ENCODE measurements at places on chromosomes 2 and 18.

DNA sequence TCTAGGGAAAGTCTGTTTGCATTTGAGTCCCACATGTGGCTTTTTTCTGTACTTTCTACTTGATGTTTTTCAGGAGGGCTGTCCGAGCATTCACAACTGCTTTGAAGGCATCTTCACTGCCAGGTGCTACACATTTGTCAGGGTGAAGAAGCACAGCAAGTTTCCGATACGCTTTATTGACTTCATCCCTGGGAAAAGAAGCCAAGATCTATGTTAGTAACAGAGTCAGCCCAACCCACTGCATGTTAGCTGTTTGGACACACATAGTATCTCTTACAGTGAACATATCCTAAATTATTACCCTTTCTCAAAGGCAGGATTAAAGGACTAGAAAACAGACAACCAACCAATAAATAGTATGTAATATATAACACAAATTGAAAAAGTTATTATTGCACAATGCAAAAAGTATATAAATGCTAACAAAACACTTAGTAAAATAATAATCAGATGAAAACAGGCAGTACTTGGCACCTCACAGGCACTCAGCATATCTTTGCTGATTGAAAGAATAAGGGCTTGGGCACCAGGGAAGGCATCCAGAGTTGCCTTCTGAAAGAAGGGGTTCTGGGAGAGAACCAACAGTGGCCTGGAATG is 24.1 kb downstream of the DNAJC27 start:
- DNase-seq: no peak

- DNase-seq: peak; percentile 56
Measured at GRCh38 chr2:195533771-195534642, 123.0 kb upstream of the SLC39A10 start.

GRCh38 chr2:231104115-231104713 is 20.6 kb downstream of the HTR2B start:
- DNase-seq: peak; percentile 70

DNA sequence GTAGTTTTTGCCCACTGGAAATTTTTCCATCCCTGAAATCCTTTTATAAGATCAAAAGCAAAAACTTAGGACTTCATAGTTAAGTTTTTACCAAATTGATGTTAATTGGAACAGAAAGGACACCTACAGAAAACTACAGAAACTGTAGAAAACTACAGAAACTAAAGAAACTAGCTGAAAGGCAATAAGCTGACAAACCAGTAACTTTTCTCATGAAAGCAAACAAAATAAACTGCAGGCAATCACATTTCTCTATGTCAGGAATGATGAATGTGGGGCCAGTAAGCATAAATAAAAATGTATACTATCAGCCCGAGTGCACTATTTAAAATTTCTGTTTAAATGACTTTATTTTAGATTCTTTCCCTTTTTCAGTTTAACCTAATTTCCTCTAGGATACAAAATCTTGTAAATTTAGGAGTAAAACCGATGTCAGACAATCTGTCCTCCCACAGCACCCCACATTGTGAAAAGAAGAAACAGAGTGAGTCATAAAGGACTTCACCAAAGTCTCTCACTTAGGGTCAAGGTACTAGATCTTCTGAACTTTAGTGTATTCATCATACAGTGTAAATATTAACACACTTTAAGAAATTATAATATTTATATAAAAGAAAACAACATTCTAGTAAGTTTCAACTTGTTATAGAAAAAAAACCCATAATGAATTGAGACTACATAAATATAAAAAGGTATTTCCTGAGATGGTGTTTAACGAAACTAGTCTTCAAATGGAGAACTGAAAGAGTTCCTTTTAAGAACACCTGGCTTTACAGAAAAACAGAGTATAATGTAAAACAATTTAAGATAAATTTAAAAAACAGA is 46.6 kb downstream of the USP40 start:
- peak; percentile 15 for DNase-seq

DNA sequence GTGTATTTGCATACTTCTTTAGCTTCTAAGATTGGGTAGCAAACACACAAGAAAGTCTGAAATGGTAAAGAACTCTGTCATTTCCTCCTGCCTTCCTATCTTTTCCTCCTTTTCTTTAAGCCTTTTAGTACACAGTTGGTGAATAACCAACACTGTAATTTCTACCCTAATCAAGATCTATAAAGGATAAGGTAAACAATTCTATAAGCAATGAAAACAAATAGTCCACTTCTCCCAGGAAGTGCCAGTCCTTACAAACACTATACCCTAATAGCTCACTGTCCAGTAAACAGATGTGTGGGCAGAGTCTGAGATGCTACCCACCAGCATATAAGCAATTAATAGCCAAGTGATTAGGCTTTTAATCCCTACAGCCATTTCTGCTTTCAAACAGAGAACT is 81.0 kb upstream of the TFCP2L1 start:
- DNase-seq: no peak

GRCh38 chr2:35199298-35199697 is 1156.3 kb upstream of the CRIM1 start:
- DNase-seq: no peak

- DNase-seq: no peak
Measured at GRCh38 chr18:40018266-40018665, 1936.8 kb upstream of the PIK3C3 start.

DNA sequence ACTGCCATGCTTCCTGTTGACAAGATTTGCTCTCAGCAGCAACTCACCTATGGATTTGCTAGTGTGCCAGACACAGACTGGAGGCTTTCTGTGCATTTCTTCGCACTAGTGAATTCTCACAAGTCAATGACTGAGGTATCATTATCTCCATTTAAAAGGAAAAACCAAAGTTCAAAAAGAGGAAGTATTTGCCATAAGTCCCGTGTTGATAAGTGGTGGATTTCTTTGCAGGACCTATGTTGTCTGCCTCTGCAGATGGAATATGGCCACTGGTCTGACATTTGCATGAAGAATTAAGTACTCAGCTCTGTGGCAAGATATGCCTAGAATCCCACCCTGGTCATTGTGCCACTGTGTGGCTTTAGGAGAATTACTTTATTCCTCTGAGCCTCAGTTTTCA is 299.6 kb downstream of the PAX3 start:
- DNase-seq: peak; percentile 5

DNA sequence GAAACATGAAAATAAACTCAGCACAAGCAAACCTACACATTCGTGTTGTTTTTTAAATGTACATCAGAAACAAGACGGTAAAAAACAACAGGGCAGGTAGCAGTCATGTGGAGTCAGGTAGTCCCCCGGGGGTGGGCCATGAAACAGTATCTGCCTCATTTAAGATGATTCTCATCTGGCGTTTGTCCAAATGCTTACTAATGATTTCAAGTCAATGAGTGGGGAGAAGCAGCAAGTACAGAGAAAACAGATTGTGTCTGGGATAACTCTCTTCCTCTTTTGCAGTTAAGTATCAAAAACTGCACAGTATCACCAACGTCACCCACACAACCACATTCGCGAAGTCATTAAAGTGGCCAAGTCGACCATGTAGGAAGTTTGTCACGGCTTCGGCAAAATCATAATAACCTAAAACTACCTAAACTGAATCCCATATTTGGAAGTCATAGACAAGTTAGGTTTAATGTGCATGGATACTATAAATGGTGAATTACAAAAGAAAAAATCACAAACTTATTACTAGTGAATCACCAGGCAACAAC is 1.3 kb downstream of the LAPTM4A start:
- DNase-seq: peak; percentile 86

DNA sequence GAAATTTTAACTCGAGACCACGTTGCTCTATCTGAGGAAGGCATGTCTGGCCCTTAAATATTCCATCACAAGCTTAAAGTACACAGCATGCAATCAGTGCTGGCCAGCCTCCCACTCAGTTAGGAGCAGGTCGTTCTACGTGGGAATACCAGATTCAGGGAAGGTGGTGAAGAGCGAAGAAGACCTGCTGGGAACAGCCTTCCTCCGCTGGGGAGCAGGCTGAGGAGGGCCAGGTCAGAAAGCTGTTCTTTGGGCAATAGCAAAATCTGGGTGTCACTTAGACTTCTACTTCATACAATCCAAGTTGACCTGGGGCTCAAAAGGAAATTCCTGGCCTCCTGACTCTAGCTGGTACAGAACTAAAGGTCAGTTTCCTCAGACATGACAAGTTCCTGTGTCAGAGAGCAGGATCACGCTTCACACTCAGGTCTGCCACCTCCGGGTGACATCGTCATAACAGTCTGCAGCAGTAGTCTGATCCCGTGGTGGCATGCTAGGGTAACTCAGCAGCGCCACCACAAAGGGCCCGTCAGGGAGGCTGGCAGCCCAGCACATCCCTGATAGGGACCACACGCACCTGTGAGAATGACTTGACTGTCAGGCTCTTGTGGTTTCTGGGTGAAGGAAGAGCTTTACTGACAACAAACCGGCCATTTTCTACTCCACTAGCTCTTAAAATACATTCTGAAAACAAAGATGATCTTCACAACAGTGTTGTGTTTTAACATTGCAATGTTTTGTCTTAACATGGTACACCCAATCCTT is 35.2 kb upstream of the NAPG start:
- peak; percentile 74 for DNase-seq

DNA sequence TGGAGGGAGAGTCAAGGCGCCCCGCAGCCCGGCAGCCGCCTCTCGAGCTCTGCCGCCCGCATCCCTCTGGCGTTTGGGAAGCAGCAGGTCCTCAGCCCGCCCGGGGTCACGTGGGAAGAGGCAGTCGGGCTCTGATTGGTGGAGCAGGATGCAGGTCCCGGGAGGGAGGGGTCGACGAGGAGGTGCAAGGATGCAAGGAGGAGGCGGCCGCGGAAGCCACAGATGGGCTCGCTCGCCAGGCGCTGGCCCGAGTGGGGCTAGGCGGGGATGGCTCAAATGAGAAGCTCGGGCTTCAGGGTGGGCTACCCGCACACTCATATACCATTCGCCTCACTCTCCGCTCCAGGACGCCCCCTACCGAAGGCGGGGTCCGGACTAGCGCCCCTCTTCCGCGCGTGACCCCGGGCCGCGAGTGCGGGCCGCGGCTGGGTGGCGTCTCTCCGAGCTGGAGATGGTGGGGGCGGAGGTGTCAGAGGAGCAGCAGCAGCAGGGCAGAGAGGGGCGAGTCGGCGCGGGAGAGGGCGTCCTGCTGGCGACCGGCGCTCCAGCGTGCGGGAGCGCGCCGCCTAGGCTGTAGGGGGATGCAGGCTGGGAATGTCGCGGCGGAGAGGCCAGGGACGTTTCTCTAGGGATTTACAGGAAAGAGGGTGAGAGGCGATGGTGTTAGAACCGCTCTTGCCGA is at the start of gene TMEFF2:
TSS of gene TMEFF2 (minus strand) at position 68 of the 682 bp plus-strand sequence. CDS start 409 bp downstream, outside the sequence.
- no peak for DNase-seq

DNA sequence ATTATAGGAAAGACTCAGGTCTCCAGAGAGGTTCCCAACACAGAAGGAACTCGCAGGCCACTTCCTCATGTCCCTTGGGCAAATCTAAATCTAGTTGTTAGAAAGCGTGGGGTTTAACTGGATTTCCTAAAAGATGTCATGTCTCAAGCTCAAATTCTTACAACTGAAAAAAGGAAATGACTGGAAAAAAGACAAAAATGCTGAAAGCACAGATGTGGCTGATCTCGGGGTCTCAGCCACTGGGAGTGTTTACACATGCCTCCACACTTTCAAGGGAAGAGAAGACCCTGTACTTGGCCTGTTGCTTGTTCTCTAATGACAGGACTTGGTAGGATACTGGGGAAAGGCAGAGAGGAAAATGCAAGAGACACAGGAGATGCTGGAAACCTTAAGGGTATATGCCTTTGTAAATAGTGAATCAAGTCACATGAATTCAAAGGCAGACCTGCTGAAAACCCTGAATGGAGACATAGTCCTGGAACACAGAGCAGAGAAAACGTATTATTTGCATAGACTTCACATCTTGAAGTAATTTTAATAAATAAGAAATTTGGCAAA is 160.9 kb upstream of the MEIS1 start:
- DNase-seq: no peak

Data from MV-4-11 (cell line).